Esophagus squamous epithelium (tissue), 5 donors: ENCODE measurements at places on chromosomes 1 and 21.

- DNase-seq, result no peak
These were observed 14.7 kb downstream of the PLPP3 start for GRCh38 chr1:56564615-56565014.

- no peak for DNase-seq
These were observed 50.4 kb upstream of the STUM start for GRCh38 chr1:226497991-226498639.

DNA sequence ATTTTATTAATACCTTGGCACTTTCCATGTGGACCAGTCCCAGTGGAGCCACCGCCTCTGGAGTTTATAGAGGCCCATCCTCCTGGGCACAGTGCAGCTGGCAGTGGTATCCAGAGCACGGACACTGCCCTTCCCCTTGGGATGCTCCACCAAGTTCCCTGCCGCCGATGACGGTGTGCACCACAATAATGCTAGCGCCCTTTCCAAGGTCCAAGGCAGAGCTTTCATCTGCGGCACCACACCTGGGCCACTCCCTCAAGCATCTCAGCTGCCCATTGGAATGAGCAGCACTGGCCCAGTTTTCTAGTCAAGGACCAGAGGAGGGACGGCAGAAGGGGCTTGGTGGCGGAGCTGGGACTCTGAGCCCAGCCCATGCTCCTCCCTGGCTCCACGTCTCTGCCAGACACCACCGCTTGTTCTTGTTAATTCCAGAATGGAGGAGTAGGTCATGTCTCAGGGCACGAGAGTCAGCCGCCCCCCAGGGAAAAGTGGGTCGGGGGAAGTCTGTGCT lies 24.5 kb downstream of the SIM2 start:
- DNase-seq, result no peak

DNA sequence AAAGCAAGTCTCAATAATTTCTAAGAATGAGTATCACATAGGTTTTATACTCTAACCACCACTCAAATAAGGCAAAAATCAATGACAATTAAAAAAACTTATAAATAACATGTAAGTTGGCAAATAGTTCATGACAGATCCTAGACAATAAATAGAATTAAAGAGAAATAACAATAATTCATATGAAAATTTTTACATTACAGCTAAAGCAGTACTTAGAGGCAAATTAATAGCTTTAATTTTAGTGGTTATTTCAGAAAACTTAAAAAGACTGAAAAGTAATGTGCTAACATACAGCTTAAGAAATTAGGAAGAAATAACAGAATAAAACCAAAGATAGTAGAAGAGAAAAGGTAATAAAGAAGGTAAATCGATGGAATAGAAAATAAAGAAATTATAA lies 179.9 kb upstream of the SPAG17 start:
- DNase-seq, result no peak

- DNase-seq, result no peak
These were observed 10.2 kb downstream of the CREG1 start for GRCh38 chr1:167543199-167543990.

DNA sequence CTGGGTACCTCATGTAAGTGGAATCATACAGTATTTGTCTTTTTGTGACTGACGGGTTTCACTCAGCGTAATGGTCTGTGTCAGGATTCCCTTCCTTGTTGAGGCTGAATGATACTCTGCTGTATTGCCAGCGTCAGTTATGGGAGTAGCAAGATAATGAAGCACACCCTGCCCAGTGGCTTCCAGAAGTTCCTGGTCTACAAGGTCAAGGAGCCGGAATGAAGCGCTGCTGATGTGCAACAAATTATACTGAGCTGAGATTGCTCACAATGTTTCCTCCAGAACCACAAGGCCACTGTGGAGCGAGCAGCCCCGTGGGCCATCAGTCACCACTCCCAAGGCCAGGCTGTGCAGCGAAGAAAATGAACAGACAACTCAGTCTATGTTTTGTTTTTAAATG lies 24.0 kb upstream of the TDRD10 start:
- no peak for DNase-seq

DNA sequence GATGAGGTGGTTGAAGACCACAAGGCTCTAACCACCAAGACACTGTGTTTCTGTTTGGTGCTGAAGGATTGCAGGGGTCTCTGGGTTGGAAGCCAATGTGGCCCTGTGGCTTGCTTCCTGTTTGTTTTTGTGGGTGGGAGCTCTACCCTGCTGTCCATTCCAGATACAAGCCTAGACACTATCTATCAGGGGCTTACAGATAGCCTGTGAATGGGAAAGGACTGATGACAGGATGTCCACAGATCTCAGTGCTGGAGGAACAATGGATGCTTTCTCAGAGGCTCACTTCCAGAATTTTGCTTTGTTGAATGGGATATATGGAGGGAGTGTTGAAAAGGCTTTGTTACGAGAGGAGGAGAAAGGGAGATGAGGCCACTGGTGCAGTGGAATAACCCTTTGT lies 69.7 kb downstream of the NOS1AP start:
- DNase-seq, result no peak

DNA sequence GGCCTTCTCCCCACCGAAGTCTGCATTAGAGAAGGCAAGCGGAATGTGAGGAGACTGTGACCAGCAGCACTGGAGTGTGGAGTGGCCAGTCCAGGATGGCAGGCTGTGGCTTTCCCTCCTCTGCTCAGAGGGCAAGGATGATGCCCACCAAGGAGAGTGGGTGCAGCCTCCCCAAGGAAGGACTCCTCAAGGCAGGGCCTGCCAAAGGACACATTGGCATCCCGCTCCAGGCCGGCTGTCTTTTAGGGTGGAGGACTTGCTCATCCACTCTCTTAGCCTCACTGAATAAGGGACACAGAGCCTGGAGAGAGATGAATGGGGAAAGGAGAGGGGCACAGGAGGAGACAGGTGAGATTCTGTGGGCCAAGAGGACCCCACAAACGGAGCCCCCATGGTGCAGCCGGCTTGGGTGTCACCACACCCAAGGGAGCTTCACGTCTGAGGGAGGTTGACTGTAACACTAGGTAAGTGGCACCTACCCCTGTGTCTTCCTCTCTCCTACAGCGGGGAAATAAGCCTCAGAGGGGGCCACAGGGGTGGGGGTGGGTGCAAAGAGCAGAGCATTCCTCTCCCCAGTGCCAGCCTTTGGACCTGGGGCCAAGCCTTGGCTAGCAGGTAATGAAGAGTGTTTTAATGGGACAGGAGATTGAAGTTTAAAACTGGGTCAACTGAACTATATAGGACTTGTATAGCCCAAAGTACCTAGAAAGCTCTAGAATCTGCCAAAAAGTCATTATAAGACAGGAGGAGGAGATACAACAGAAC lies 4.2 kb upstream of the NES start:
- DNase-seq, result no peak

- no peak for DNase-seq
These were observed 56.8 kb downstream of the SLC30A10 start for GRCh38 chr1:219871427-219872057.

DNA sequence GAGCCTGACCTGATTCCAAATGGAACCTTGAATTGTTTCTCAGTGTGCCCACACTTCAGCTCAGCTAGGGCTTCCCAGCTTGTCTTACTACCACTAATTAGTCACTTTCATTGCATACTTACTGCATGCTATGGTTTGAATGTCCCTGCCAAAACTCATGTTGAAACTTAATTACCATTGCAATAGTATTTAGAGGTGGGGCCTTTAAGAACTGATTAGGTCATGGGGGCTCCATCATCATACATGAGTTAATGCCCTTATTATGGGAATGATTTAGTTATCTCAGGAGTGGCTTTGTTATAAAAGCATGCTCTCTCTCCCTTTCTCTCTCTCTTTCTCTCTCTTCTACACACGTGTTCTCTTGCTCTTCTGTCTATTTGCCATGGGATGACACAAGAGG lies 68.3 kb downstream of the NENF start:
- DNase-seq, result no peak

GRCh38 chr1:59994302-59995198 lies 68.0 kb upstream of the CYP2J2 start:
- no peak for DNase-seq

GRCh38 chr1:221084681-221085080 lies 205.4 kb downstream of the HLX start:
- no peak for DNase-seq

DNA sequence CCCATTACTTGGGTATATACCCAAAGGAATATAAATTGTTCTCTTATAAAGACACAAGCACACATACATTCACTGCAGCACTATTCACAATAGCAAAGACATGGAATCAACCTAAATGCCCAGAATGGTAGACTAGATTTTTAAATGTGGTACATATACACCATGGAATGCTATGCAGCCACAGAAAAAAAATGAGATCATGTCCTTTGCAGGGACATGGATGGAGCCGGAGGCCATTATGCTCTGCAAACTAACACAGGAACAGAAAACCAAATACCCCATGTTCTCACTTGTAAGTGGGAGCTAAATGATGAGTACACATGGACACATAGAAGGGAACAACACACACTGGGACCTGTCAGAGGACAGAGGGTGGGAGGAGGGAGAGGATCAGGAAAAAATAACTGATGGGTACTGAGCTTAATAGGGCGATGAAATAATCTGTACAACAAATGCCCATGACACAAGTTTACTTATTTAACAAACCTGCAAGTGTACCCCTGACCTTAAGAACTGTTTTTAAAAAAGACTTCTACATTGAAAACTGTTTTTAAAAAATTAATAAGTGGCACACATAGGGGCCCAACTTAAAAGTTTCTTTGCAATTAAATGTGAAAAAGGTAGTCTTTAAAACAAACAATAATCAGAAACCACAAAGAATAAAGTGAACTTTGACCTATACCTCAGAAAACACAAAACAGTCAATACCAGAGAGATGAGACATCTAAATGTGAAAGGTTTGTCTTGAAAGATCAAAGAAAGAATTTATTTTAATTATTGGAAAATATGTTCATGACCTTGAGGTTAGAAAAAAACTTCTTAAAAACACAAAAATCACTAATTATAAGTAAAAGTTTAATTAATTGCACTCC lies 75.2 kb downstream of the CDC42BPA start:
- no peak for DNase-seq

GRCh38 chr21:46425571-46425970 lies 33.1 kb upstream of the DIP2A start:
- no peak for DNase-seq

DNA sequence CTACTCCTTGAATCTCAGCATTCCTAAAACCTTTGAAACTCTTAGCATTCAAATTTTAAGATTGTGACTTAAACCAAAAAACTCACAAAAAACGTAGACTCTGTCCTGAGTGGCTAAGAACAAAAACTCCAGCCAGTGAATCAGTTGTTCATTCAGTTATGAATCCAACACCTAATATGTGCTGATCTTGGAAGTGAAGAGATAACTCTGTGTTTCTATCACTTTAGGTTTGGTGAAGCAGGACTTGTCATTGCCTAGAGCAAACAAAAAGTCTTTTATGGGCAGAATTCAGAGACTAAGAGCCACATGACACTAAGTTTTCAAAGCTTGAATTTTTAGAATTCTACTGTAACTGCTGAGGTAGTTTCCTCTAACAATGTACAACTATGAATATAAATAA lies 10.4 kb upstream of the GPR137B start:
- DNase-seq, result no peak

DNA sequence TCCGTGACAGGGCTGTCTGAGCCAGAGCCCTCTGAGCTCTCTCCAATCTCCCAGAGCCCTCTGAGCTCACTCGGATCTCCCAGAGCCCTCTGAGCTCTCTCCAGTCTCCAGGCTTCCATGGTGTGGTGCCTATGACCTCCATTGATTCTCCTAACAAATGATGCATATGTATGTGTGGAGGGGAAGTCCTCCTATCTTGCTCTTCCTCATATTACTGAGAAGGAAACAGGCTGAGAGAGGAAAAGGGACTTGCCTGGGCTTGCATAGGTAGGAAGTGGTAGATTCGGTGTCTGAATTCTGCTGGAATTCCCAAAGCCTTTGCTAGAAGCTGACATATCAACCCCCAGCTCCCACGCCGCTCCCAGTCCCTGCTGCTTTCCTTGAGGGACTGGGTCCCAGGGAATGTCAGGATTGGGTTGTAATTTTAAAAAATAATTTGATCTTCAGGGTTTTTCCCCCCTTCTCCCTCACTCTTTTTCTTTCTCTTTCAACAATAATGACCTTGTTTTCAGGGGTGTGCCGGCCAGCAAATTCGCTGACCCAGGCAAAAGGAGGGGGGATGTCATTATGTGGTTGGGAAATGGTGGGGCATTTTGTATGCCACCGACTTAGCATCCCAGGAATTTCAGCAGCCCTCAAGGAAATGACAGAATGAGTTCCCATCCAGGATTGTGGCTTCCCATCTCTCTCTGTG lies 42.3 kb upstream of the RUNX3 start:
- DNase-seq, result no peak

DNA sequence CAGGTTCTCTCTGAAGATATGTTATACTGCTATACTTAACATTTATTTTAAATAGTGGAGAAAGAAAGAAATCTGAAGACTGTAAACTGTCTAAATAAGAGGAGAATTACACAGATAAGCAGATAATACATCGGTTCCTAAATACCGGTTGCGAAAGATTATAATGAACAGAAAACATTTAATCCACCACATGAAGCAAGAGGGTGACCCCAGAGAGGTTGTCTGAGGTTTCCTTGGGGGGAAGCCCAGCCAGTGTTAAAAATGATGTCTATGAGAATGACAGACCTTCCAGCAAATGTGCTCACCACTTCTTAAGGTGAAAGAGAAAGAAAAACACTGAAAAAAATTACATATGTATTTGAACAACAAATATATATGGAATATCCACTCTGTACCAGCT lies 356.4 kb upstream of the KAZN start:
- no peak for DNase-seq

DNA sequence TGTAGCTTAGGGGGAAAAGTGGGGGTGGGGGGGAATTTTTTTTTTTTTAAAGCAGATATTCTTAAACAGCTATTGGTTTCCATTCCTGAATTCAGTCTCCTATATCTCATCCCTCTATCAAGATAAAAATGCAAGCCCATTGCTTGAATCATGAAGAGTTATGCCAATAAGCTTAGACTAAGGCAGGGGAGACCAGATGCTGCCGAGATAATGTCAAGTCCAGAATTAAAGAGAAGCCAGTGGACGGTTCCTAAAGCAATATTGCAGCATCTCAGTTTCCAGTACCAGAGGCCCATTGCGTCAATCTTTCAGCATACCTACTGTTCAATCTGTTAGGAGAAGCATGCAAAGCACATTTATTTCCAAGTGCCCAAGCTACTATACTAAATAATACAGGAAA lies 309.4 kb downstream of the BARHL2 start:
- no peak for DNase-seq

DNA sequence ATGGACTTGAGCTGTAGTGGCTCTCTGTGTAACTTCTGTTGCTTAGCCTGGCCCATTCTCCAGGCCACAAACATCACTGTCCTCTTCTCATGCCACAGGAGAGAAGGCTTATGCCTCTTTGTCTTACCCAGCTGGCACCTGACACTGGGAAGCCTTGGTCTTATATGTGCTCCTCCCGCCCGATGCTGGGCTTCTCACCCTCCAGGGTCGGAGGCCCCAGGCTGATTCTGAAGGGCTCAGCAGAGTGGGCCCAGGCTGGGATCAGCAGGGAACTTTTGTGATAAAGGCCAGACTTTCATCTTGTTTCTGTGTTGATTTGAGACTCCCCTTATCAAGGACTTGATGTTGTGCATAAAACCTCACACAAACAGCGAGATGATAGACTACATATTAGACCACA lies 29.8 kb downstream of the TRPM2 start:
- DNase-seq, result no peak
